ENCODE measurements at places on chromosomes 16 and 17.

DNA sequence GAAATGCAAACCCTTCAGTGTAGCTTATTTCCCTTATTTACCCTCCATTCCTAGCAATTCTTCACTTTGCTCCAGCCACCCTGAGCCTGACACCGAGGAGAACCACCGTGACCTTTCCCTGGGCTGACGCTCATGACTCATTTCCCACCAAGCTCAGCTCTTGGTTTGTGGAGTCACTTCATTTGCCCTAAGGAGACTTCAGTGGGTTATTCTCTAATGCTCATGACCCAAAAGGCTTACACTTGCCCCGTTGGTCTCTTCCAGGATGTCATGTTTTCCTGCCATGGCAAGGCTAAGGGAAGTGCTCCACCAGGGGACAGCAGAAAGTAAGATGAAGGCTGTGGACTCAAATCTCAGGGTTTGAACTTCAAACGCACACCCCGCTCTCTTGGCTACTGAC, 161.0 kb downstream of the CBLN1 start:
- H3K4me1 ChIP-seq, result no peaks in the 10 kb centered on the region
- no peak overlapping the region for H3K27ac ChIP-seq
- H3K27me3 ChIP-seq, result no peaks in the 10 kb centered on the region
- H3K36me3 ChIP-seq, result no peaks in the 10 kb centered on the region
- DNase-seq, result no peak

GRCh38 chr16:1470481-1471251, 4.2 kb downstream of the CLCN7 start:
- DNase-seq, result no peak
- no peaks in the 10 kb centered on the region for H3K27me3 ChIP-seq
- no peak overlapping the region for H3K4me3 ChIP-seq
- peaks cover 28% of the 10 kb centered on the region for H3K4me1 ChIP-seq

DNA sequence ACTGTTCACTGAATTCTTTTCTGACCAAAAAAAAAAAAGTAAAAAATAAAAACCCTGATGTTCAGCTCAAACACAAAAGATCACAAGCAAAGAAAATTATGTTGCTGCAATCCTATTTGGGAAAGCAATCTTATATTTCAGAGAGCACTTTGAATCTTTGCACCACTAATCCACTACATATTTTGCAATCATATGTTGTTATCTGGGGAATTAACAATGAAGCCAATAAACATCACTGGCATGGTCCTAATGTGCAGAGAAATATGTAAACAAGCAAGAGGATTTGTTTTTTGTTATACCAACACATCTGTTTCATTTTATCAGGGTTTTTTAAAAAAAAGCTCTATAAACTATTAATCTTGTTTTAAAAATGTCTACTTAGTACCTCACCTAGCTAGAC, 84.1 kb downstream of the TOX3 start:
- H3K27ac ChIP-seq, result no peak overlapping the region
- no peaks in the 10 kb centered on the region for H3K36me3 ChIP-seq
- H3K27me3 ChIP-seq, result no peaks in the 10 kb centered on the region
- H3K4me3 ChIP-seq, result no peak overlapping the region
- H3K4me1 ChIP-seq, result no peaks in the 10 kb centered on the region
- DNase-seq, result no peak

- peaks cover 19% of the 10 kb centered on the region for H3K4me1 ChIP-seq
- H3K4me3 ChIP-seq, result no peak overlapping the region
- H3K36me3 ChIP-seq, result peaks cover 15% of the 10 kb centered on the region
- H3K27me3 ChIP-seq, result no peaks in the 10 kb centered on the region
These were observed 20.8 kb downstream of the GOSR2 start for GRCh38 chr17:46943501-46944393.

DNA sequence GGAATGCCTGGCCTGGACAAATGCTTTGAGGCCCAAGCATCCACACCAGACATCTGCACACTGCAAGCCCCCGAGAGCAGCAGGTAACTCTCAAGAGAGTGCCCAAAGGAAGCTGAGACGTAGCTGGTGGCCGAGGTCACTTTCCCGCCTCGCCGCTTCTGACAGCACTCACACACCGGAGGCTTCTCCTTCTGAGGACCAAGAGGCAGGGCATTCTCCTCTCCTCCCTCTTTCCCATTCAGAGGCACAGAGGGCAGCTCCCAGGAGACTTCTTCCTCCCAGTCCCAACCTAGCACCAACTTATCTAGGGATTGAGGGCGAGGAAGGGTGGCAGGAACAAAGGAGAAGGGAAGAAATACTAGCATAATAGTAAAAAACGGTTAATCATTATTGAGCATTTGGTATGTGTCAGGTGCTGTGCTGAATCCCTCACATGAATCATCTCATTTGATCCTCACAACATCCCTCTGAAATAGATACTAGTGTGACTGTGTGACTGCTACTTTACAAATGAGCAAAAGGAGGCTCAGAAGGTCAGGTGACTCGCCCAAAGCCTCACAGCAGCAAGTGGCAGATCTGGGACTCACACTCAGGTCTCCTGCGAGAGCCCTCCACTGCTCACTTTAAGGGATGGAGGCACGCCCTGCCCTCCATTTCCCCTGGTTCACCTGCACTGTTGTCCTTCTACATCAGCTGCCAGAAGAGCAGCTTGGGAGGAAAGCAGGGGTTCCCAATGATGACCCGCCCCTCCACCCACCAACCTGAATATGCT, 41.8 kb downstream of the MYO18A start:
- peak overlapping the region; percentile 92 for H3K27ac ChIP-seq
- peaks cover 24% of the 10 kb centered on the region for H3K36me3 ChIP-seq
- peak overlapping the region; percentile 87 for H3K4me3 ChIP-seq
- H3K4me1 ChIP-seq, result peaks cover 61% of the 10 kb centered on the region

DNA sequence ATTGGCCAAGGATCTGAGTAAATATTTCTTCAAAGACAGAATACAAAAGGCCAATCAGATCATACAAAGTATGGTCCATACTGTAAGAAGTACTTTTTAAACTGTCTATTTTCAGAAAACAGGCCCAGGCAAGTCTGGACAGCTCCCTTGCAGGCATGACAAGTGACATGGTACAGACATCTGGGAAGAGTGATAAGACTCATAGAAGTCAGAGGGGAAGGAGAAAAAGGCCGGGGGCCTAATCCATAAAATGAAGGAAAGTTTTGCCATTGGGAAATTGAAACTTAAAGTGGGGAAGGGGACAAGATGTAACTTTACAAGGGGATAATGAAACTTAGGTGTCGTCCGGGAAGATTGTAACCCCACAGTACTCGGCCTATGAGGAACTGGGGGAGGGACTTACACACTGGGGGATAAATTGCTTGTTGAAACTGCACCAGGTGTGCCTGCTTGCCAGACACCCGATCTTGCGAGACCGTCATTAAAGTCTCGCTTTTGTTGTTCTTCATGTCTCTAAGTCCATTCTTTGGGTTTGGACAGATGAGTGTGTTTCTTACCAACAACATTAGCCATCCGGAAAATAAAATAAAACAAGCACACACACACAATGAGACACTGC, 684.0 kb downstream of the CDH11 start:
- H3K27me3 ChIP-seq, result no peaks in the 10 kb centered on the region
- no peak overlapping the region for H3K4me3 ChIP-seq
- no peaks in the 10 kb centered on the region for H3K4me1 ChIP-seq

DNA sequence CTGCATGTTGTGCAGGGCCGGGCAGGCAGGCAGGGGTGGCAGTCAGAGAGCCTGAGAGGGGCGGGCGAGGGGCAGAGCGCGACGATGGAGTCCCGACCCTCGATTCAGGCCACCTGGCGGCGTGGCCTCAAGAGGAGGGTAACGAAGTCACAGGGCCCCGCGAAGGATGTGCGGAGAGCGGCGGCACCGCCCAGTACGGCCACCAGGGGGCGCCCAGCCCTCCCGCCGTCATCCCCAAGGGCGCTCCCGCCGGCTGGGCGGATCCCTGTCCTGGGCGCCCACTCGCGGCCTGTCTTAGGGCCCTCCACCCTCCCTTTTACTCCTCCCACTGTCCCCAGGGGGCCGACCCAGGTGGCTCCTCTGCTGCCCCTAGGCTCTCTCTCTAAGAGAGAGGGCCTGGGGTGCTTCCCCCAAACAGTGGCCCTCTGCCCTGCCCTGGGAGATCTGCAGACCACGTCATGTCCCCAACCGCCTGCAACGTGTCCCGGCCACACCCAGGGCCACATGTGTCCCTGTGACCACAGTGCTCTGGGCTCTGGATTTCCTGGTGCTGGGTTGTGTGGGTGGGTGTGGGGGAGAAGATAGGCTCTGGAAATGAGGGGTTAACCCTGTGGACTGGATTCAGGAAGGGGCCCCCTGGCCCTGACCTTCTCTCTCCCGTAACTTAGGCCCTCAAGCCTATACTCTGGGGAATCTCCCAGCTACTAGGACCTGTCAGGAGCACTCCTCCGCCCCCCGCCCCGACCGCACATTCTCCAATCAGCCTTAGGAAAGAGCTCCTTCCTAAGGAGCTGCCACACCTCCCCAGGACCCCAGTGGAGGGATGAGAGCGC, 5.9 kb downstream of the DPEP2 start:
- H3K4me1 ChIP-seq, result peaks cover 34% of the 10 kb centered on the region
- peak overlapping the region; percentile 79 for H3K4me3 ChIP-seq
- DNase-seq, result peak; percentile 82
- peaks cover 10% of the 10 kb centered on the region for H3K36me3 ChIP-seq
- H3K27me3 ChIP-seq, result no peaks in the 10 kb centered on the region
- peak overlapping the region; percentile 99 for H3K27ac ChIP-seq

- H3K36me3 ChIP-seq, result no peaks in the 10 kb centered on the region
- no peak for DNase-seq
- no peaks in the 10 kb centered on the region for H3K4me1 ChIP-seq
- no peak overlapping the region for H3K27ac ChIP-seq
- H3K4me3 ChIP-seq, result no peak overlapping the region
- H3K27me3 ChIP-seq, result peaks cover 5% of the 10 kb centered on the region
These were observed 18.1 kb upstream of the TAC4 start for GRCh38 chr17:49866019-49866380.

DNA sequence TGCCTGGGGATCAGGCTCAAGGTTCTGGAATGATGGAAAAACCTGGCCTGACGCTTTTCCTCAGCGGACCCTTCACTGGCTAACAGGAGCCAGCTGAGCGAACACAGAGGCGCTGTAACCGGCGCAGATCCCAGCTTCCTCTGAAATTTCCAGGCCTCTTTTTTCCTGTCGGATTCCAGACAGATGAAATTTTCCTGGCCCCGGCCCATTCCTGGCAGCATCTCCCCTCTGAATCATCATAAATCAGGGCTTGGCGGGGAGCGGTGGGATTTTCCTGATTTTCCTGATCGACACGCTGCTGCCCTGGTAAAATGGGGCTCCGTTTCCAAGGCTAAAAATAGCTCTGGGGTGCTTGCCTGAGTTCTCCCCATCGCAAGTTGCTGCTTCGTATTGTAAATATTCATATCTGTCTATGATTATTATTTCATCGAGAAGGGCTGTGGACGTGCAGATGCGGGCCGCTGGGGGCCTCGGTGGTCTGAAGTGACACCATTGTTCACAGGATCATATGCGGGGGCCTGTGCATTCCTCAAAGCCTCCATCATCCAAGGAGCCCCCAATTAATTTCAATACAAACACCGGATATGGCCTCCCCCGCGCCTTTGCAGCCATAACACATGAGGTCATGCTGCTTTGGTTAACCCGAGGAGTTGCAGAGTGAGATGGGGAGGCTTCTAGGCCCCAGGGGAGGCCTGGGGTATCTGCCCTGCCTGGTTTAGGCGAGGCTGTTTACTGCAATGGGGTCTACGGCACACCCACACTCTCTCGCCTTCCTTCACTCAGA, 45.8 kb upstream of the ETV4 start:
- no peaks in the 10 kb centered on the region for H3K4me1 ChIP-seq
- H3K27ac ChIP-seq, result no peak overlapping the region
- no peak for DNase-seq
- H3K36me3 ChIP-seq, result no peaks in the 10 kb centered on the region
- no peaks in the 10 kb centered on the region for H3K27me3 ChIP-seq

GRCh38 chr17:49425004-49425286, 10.3 kb upstream of the PHB1 start:
- DNase-seq, result no peak
- H3K27ac ChIP-seq, result no peak overlapping the region
- H3K4me3 ChIP-seq, result no peak overlapping the region
- peaks cover 14% of the 10 kb centered on the region for H3K27me3 ChIP-seq

- no peak overlapping the region for H3K4me3 ChIP-seq
- H3K36me3 ChIP-seq, result no peaks in the 10 kb centered on the region
- no peak for DNase-seq
- H3K4me1 ChIP-seq, result no peaks in the 10 kb centered on the region
These were observed 244.3 kb upstream of the CDH8 start for GRCh38 chr16:62280506-62280905.

- peak overlapping the region; percentile 74 for H3K27ac ChIP-seq
- H3K4me1 ChIP-seq, result peaks cover 15% of the 10 kb centered on the region
- H3K4me3 ChIP-seq, result no peak overlapping the region
- no peaks in the 10 kb centered on the region for H3K27me3 ChIP-seq
- peaks cover 20% of the 10 kb centered on the region for H3K36me3 ChIP-seq
These were observed 277.1 kb downstream of the CEP112 start for GRCh38 chr17:65914784-65915342.

DNA sequence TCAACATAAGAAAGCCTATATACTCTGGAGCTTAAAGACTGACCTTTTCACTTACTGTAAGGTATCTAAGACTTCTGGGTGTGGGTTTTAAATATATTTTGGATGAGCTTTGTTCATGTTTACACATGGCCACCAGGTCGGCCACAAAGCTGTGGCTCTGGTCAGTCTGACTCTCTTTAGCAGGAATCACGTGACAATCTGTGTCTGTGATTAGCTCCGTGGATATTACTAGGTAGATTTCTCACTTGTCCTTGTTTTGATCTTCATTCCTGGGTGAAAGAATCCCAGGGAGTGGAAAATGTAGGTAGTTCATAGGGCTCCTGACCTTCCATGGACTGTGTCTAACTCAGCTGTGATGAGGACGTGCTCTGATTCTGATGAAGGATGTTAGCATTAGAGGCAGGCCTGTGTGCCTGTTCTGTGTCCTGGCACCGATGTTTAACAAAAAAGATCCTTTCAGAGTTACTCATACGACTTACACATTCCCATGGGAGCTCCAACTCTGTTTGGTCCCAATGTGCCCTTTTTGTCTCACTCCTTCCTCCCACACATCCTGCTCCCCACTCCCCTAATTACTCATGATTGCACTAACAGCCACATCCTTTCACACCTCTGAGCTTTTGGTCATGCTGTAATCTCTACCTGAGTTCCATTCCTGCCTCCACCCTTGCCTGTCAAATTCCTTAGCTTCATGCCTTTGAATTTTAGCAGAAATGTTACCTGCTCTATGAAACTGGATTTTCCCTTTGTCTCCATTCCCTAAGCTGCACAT, 425.1 kb downstream of the MAF start:
- H3K36me3 ChIP-seq, result no peaks in the 10 kb centered on the region
- peaks cover 6% of the 10 kb centered on the region for H3K27me3 ChIP-seq
- no peak overlapping the region for H3K4me3 ChIP-seq
- no peaks in the 10 kb centered on the region for H3K4me1 ChIP-seq

DNA sequence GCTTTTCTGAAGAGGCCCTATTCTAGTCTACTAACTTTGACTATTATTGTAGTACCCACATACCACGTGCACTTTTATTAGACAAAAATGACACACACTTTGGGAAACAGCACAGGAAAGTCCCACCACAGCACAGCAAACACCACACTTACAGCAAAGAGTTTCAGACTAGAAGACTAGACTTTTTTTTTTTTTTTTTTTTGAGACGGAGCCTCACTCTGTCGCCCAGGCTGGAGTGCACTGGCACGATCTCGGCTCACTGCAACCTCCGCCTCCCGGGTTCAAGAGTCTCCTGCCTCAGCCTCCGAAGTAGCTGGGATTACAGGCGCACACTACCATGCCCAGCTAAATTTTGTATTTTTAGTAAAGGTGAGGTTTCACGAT, 20.1 kb downstream of the YWHAE start:
- peaks cover 64% of the 10 kb centered on the region for H3K4me1 ChIP-seq
- H3K4me3 ChIP-seq, result no peak overlapping the region
- peaks cover 6% of the 10 kb centered on the region for H3K36me3 ChIP-seq
- H3K27me3 ChIP-seq, result no peaks in the 10 kb centered on the region
- no peak overlapping the region for H3K27ac ChIP-seq

GRCh38 chr16:78882751-78883150, 717.8 kb downstream of the MAF start:
- H3K27ac ChIP-seq, result no peak overlapping the region
- no peaks in the 10 kb centered on the region for H3K4me1 ChIP-seq
- no peaks in the 10 kb centered on the region for H3K36me3 ChIP-seq
- no peak overlapping the region for H3K4me3 ChIP-seq
- H3K27me3 ChIP-seq, result no peaks in the 10 kb centered on the region

All from activated CD4-positive, alpha-beta T cell treated with anti-CD3 and anti-CD28 coated beads, Interleukin-2, amount 10 ng/mL, durations not matched to agents 7 days and 5 days (primary cell).